ENCODE measurements at places on chromosomes 16 and 17. TPM values are rescaled to one million over a fixed set of nuclear protein-coding genes. Genes with fewer than 3 reads are reported as not detected.

- no peak for DNase-seq
Measured at GRCh38 chr16:22671301-22672076, 142.5 kb upstream of the HS3ST2 start.

DNA sequence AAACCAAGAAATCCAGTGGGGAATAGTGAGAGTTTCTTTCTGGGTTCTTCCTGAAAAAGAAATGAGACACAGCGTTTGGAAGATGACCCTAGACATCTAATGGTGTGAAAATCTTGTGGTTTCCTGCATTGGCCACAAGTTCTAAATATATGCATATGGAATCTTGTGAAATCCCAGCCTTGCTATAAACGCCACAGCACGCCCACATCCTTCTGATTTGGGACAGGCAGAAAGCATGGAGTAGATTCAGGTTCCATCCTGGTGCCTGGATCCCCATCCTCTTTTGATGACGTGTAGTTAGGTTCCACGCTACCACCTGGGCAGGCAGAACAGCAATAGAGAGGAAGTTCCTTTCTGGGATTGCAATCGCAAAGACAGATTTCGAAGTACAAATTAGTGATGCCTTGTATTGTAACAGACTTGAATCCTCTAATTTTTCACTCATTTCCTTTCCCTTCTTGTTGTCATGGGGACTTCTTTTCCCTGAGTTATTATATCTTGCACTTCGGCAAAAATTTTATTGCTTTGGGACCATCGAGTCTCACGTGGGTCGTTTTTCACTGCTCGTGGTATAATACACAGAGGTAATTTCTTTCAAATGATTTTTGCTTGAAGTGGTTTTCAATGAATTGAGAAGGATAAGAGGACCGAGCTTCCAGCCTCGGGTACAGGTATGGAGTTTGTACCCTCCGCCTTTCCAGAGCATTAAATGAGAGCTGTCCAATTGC is 37.6 kb downstream of the HS3ST4 start:
- DNase-seq = no peak

- DNase-seq = no peak
Measured at GRCh38 chr17:39777534-39778365, 40.0 kb downstream of the GRB7 start.

PDIA2 gene
- polyA plus RNA-seq = 0.62 TPM

ZFP3 gene
- 13.8 TPM for polyA plus RNA-seq

- DNase-seq = no peak
Measured at GRCh38 chr16:48369765-48370164, 15.4 kb downstream of the SIAH1 start.

Data from muscle of back (tissue), 13 donors.